ENCODE measurements at places on chromosomes 12 and 14.

- ATAC-seq, result no peak
Measured at GRCh38 chr12:97960741-97961608, 498.4 kb downstream of the RMST start.

GRCh38 chr12:26971963-26972362 lies 33.7 kb downstream of the FGFR1OP2 start:
- ATAC-seq, result no peak

DNA sequence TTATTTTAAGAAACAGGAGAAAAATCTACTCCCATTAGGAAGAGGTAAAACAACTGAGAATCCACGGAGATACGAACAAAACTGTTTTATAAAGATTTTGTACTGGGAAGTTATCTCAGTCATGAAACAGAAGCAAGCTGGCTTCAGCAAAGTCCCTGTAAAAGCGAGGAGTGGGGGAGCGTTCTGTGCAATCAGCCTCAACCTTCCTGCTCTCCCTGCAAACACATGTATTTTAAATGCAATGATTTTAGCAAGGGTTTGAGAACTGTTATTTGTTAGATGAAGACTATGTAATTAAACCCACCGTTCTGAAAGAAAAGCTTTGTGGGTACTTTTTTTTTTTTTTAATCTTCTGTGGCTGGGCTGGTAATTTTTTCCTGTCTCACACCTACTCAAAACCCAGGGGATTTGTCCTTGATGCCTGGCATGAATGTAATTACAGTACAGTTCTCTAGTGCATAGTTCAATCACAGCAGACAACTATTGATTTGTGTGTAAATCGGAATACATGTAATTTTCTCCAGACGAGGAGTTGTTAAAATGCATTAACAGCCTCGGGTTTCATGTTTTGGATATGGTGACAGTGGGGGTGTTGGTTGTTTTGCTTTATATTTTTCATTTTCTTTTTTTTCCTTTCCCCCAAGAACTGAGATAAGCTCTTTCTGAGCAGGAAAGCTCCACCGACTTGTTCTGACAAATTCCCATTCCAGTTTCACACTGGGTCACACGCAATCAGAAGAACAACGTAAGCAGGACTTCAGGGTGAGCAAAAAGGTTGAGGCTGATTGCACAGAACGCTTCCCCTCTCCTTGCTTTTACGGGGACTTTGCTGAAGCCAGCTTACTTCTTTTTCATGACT lies 153.6 kb downstream of the PHLDA1 start:
- no peak for ATAC-seq

DNA sequence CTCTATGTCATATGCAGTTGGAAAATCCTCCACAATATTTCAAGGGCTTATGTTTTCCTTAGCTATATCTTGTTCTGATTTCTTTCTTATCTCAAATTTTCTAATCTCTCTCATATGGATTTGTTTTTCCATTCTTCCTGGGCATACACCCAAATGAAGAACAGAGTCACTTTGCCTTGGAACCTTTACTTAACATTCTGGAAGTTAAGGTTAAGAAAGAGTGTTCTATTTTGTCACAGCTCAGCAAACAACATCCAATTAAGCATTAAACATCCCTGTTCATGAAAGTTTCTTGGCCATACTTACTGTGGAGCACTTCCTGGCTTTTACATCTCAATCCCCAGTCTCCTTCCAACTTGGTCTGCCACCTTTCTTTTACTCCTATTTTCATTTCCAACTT lies 5.3 kb downstream of the NAV3 start:
- no peak for ATAC-seq

DNA sequence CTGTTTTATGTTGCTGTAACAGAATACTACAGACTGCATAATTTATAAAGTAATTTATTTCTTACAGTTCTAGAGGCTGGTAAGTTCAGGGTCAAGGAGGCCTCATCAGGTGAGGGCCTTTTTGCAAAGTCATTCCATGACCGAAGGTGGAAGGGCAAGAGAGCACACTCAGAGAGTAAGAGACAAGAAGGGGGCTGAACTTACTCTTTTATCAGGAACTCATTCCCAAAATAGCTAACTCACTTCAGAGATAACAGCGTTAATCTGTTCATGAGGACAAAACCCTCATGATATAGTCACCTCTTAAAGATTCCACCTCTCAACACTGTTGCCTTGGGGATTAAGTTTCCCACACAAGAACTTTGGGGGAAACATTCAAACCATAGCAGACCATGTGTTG lies 51.5 kb upstream of the RNU6-7 start:
- ATAC-seq, result no peak

DNA sequence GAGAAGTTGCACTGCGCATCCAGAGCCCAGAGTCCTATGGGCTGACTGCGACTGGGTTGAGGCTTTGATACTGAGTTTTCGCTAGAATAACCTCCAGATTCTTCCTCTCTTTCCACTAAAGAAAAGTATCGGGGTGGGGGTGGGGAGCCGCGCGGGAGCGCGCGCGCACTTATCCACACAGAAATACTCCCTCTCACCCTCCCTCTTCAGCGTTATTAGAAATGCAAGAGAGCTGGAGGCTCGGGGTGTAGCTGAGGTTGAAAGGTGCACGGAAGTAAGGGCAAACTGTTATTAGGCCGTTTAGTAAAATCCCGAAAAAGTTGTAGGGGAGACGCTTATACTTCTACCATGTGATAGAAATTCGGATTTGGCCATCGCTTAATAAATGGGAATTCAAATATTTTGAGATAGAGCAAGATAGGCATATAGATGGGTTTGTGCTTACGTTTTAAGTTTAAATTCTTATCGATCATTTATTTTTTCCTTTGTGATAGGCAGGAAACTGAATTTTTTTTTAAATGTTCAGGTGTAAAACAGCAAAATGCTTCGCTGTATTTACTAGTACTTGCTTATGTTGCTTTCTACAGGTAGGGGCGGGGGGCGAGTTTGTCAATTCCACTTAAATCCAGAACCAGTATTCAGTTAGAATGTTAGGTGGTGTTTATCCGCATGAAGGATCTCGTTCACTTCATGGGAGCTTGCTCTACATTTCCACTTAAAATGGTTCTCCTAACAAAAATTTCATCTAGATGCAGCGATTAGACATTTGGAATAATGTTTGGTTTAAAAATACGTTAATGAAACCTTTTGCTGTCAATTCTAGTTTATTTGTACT lies 1.1 kb downstream of the ARHGAP5 start:
- ATAC-seq, result peak; percentile 31

DNA sequence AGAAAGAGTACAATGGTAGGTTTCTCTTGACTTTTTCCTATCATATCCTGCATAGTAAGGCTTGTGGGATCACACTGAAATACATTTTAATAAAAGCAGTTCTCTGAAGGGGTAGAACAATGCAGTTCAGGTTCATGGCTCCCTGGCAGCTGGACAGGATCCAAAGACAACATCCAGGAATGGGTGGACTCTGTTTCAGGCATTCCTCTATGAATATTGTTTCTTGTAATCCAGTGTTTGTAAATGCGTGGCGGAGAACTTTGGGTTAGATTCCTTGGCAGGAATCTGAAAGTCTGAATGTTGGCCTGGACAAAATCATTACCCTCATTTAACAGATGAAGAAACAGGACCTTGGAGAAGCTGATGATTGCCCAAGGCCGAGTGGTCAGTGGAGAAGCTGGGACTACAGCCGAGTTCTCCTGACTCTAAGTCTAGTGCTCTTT lies 43.5 kb downstream of the SYNE2 start:
- peak; percentile 63 for ATAC-seq

DNA sequence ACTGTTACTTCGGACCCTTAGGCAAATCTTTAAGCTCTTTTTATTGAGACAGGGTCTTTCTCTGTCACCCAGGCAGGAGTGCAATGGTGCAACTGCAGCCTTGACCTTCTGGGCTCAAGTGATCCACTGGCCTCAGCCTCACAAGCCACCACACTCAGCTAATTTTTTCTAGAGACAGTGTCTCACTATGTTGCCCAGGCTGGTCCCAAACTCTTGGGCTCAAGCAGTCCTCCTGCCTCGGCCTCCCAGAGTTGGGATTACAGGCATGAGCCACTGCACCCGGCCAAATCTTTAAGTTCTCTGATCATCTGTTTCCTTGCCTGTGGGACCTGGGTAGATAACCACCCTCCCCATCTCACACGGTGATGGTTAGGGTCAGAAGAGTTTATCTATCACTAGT lies 2.3 kb upstream of the GPX2 start:
- no peak for ATAC-seq

DNA sequence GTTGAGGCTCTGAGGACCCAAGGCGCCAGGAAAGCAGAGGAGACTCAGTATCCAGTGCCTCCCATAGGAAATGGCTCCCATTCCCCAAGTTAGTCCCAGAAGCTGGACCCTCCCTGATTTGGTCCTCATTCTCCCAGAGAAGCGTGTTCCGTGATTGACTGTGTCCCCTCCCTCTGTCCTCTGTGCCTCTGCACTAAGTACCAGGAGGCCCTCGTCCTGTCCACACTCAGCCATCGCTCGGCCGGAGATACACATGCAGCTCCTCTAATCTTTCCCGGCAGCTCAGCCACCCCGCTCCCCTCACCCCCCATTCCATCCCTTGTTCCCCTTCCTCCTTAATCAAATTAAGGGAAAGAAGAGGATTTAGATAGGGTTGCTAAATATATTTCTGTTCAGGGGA lies 28.3 kb upstream of the ATP2A2 start:
- no peak for ATAC-seq

DNA sequence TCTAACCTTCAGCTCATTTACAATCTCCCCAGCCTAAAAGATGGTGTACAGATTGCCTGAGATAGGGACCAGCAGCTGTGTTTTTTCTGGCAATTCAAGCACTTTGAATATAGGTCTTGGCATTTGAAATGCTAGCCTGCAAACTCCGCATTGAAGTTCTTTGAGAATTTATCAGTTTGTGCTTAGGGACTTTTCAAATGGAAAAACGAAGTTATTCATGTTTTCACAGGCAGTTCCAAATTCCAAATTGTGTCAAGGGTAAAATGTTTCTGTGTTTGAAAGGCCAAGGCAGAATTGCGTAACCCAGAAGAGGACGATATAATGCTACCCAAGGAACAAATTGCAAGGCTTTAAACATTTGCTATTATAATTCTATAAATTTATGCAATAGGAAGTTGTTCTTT lies 168.9 kb upstream of the RASSF8 start:
- no peak for ATAC-seq

DNA sequence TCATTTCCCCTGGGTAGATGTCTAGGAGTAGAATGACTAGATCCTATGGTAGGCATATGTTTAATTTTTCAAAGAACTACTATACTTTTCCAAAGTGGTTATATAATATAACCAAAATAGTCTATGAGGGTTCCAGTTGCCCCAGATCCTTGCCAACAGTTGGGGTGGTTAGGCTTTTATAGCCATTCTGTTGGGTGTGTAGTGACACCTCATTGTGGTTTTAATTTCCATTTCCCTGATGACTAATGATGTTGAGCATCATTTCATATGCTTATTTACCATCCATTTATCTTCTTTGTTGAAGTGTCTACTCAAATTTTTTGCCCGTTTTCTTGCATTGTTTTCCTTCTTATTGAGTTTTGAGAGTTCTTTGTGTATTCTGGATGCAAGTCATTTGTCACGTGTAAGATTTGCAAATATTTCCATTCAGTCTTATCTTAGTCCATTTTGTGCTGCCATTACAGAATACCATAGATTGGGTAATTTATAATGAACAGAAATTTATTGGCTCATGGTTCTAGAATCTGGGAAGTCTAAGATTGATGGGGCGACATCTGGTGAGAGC lies 4.7 kb downstream of the SYNE2 start:
- peak; percentile 41 for ATAC-seq

GRCh38 chr12:132662901-132663755 lies 24.0 kb downstream of the POLE start:
- peak; percentile 14 for ATAC-seq

DNA sequence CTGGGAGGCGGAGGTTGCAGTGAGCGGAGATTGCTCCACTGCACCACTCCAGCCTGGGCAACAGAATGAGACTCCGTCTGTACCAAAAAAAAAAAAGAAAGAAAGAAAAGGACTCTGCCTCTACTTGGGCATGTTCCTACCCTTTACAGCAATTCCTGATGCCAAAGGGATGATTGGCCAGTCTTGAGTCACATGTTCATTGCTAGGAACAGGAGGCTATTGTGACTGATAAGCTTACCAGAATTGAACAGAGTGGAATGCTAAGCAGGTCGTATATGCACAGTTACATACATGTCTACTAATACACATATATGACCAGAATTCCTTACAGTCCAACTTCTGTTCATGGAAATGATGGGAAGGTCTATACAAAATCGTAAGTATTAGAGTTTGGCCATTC lies 34.3 kb downstream of the KLHDC1 start:
- ATAC-seq, result no peak

DNA sequence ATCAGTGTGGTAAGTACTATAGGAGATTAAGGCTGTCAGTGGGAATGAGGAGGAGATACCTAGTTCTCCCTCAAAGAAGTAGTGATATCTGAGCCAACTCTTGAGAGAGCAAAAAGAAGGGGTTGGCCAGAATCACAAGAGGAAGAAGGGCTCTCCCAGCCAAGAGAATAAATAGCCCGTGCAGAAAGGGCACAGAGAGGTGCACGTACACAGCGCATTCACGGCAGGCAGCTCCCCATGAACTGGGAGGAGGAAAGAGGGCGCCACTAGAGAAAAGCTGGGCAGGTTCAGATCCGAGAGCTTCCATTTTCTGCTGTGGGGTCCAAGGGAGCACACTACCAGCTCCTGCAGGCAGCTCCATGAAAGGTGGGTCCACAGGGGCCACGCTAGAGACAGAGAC lies 59.9 kb downstream of the PPP2R5E start:
- ATAC-seq, result peak; percentile 20

DNA sequence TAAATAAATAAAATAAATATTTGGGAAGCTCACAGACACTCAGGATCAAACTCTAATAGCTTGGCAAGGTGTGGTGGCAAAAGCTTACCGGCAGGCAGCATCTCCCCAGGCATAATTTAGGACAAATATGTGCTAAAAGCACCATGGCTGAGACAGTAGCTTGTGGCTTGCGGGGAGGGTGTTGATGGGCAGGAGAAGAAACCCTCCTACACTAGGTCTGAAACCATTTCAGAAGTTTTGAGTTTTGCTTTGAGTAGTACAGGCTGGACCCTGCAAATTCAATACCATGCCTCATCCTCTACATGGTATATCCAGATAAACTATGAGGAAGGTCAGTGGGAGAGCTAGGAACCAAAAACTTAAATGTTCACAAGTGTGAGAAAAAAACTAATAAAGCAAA lies 33.1 kb downstream of the MAP3K9 start:
- no peak for ATAC-seq

DNA sequence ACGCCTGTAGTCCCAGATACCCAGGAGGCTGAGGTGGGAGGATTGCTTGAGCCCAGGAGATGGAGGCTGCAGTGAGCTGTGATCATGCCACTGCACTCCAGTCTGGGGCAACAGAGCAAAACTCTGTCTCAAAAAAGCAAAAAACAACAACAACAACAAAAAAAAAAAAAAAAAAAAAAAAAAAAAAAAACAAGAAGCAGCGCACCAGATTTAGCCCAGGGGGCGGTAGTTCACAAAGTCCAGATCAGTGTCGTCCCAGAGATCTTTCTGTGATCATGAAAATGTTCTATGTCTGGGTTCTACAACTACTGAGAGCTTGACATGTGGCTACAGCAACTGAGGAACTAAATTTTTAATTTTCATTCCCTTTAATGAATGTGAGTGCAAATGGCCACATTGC lies 27.4 kb downstream of the OAS2 start:
- no peak for ATAC-seq

Data from esophagus mucosa (tissue), 1 donor.